Tibial nerve (tissue), 4 donors: ENCODE measurements at places on chromosomes 12 and 14.
A peak's percentile ranks its signal among the peaks of the same experiment; 100 is the strongest.

- no peak for DNase-seq
These were observed 11.7 kb downstream of the HDAC7 start for GRCh38 chr12:47808050-47808449.

GRCh38 chr12:25552681-25553080 is 402 bp downstream of the LMNTD1 start:
- no peak for DNase-seq

DNA sequence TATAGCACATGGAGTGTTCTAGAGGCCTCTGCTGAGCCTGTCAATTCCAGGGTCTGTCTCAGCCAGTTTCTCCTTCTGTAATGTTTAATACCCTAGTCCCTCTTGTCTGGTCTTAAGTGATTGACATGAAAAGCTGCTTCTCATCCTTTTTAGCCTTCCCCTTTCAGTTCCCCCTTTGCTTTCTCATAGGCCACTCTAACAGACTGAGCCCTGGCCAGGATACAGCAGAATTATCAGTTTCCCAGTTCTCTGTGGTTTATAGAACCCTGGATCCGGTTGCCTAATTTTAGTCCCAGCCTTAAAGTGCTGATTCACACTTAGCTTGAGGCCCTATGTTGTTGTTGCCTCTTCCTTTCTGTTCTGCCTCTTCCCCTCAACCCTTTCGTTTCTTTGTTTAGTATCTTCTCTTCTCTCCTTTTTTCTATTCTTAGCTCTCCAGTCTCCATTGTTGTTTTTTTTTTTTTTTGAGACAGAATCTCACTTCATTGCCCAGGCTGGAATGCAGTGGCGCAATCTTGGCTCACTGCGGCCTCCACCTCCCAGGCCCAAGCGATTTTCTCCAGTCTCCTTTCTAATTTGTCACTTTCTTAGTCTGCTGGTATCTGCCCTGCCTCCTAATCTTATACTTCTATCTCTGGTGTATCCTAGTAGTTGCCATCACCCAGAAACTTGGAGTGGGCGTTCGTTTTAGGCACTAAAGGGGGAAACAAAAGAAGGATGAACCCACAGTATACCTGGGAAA is 2.9 kb upstream of the BIN2 start:
- DNase-seq: peak; percentile 41

GRCh38 chr12:95339086-95339788 is 121.6 kb downstream of the VEZT start:
- DNase-seq: no peak

DNA sequence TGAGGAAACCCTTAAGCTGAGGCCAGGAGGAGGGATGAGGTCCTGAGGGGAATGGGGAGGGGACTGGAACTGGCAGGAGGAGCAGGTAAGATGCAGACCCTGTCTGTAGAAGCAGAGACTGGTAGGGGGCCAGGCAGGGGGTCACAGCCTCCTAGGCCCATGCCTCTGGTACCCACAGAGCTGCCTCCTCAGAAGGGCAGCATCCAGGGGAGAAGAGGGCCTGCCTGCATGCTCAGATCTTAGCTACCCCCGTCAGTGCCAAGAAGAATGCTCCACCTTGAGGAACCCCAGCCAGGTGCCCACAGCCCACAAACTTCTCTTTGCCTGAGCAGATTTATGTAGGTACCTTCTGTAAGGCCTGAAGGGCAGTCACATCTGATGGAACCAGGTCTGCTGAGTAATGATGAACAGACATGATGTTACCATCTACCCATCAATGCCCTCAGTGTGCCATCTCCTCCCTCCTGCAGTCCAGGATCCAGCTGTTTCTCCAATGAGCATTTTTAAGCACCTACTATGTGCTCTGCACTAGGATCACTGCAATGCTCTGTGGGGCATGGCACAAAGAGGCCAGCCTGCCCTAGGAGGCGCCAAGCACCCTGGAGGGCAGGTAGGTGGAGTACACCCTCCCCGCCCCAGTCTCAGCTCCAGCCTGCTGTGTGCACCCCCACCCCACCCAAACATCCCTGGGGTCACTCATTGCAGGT is 24.8 kb upstream of the ZFP36L1 start:
- no peak for DNase-seq

GRCh38 chr14:22320362-22320750 is 268.7 kb downstream of the DAD1 start:
- no peak for DNase-seq

DNA sequence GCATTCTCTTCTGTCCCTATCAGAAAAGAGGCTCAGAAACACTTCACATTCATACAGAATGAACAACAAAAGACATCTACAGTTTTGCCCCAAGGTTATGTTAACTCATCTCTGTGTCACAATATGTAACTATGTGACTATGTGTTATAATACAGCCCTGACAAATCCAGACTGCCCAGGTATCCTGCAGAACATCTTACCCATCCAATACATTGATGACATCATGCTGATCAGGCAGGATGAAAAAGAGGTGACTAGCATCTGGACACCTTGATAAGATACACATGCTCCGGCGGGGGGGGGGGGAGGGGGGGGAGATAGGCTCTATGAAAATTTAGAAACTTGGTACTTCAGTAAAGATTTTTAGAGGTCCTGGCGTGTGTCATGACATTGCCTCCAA is 8.3 kb upstream of the GNS start:
- DNase-seq: no peak

DNA sequence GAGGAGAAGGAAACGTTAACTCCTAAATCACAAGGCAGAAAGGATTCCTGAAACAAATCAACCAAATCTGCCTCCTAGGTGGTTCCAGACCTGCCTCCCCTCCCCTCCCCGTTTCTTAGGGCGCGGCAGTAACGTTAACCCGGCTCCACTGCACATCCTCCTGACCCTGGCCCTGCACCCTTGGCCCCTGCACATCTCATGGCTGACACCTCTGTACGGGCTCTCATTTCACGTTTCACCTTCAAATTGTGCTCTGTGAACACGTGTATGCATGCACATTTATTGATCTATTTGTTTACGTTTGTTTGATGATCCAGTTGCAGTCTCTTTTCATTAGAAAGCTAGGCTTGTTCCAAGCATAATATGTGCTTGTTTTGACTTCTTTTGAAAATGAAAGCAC is 358.1 kb downstream of the ADGRD1 start:
- no peak for DNase-seq

- no peak for DNase-seq
These were observed 293.2 kb downstream of the PAWR start for GRCh38 chr12:79397609-79398008.

- no peak for DNase-seq
These were observed 158.5 kb downstream of the TGFB3 start for GRCh38 chr14:75823334-75823733.
